ENCODE measurements at places on chromosomes 1 and 21.

- DNase-seq: no peak
Measured at GRCh38 chr1:81432059-81432458, 368.7 kb upstream of the ADGRL2 start.

GRCh38 chr1:202155478-202156021 is 4.9 kb downstream of the PTPN7 start:
- no peak for DNase-seq

DNA sequence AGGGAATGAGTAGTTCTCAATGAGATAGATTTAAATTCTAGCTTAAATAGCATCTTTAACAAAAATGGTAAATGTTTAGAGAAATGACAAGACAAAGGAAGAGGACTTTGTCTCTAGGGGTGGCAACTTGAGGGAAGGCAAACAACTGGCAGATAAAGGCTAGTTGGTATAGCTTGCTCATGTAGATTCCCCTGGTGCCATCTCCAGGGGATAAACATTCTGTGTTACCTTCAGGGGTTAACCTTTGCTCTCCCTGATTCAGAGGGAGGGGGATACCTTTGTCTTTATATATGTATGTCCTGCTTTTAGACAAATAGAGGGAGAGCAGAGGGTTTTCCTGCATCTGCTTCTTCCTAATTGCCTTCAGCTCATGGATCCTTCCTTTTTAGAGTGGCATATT is 153.7 kb upstream of the L1TD1 start:
- no peak for DNase-seq

- DNase-seq: no peak
Measured at GRCh38 chr1:68217060-68217554, 15.2 kb downstream of the WLS start.

All from CD4-positive, CD25-positive, alpha-beta regulatory T cell (primary cell).